Hematopoietic multipotent progenitor cell treated with erythropoietin and hydrocortisone succinate and interleukin-3 and kit ligand, for 6 days (in vitro differentiated cells): ENCODE measurements at places on chromosomes 12 and 14.

DNA sequence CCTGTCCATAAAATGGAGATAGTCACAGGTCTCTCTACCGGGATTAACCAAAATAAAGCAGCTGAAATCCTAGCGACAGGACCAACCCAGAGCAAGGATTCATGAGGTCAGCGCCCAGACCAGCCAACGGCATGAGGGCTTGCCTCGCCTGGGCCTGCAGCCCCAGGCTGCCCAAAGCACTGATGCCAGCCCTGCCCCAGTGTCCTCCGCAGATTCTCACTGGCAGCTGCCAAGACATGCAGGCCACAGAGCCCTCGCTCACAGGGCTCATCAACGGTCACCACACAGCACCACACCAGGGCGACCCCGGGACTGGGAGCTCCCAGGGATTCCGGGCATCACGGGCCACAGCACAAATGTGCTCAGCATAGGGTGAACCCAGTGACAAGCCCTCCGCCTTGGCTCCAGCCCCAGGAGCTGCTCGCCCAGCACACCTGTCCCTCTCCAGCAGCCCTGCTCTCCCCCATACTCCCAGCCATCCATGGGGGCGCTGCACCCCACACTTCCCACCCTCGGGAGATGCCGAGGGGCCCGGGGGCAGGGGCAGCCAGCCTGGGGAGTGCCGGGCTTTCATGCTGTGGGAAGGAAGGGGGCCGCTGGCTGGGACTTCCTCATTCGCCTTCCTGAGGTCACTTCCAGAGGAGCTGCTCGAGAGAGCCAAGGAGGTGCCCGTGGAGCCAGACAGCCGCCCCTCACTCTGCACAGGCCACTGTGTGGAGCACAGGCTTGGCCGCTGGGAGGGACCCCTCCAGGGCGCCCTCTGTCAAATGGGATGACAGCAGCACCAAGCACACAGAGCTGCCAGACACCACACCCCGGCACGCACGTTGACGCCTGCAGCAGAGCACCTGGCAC is 14.1 kb downstream of the RAB35 start:
- DNase-seq: no peak

DNA sequence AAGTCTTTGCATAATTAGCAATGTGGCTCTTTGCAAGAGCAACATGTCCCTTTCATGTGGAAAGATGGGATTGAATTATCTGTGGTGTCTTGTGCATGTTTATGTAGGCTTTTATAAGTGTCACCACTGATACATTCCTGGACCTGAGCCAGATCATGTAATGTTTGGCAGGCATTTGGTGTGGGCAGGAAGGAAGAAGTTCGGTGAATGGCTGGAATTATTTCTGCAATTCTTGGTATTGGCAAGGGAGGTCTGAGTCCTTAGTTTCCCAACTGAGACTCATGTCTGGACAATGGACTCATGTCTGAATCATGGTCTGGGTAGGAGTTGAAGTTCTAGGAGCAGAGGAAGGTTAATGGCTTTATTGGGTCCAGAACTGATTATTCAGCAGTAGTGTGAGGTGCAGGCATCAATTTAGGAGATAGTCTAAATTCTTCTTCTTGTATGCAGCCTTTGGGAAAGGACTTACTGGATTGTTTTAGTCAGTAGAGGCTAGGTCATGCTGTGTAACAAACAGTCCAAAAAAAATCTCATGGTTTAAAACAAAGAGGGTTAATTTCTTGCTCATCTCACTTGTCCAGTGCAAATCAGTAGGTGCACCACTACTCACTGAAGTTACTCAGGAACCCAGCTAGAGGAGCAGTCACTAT is 186.5 kb upstream of the LHX5 start:
- peak; percentile 39 for DNase-seq

- no peak for DNase-seq
These were observed 638.3 kb upstream of the TMEM132C start for GRCh38 chr12:127628645-127629044.

GRCh38 chr12:41089438-41089837 is 98.7 kb upstream of the PDZRN4 start:
- no peak for DNase-seq

- no peak for DNase-seq
These were observed 90.0 kb downstream of the GALNT9 start for GRCh38 chr12:132239392-132239791.

DNA sequence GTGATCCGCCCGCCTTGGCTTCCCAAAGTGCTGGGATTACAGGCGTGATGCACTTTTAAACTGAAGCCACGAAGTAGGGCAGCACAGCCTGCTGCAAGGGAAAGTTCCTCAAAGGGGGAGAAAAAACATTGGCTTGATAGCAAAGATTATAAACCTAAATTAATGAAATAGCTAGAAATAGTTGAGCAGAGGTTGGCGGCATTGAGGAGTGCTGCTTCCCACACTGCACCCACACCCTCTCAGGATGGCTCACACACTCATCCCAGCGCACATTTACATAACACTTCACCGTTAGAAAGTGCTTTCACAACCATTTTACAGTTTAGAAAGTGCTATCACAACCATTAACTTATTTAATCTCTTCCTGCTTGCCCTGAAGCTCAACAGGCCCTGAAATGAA is 44.4 kb upstream of the TCL1A start:
- no peak for DNase-seq
